ENCODE measurements at places on chromosomes 4 and X.

GRCh38 chr4:73021634-73022033 is 47.9 kb downstream of the COX18 start:
- DNase-seq = peak; percentile 52

DNA sequence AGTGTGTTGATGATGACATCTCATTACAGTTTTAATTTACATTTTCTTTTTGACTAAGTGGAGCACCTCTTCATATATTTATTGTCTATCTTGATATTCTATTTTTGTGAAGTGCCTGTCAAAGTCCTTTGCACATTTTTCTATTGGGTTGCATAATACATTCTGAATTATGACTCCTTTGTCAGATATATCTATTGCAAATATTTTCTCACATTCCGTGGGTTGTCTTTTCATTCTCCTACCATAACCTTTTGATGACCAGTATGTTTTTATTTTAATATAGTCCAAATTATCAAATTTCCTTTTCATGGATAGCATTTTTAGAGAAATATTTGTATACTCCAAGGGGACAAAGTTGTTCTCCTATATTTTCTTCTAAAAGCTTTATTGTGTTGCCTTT is 126.4 kb downstream of the PJA1 start:
- DNase-seq = no peak

DNA sequence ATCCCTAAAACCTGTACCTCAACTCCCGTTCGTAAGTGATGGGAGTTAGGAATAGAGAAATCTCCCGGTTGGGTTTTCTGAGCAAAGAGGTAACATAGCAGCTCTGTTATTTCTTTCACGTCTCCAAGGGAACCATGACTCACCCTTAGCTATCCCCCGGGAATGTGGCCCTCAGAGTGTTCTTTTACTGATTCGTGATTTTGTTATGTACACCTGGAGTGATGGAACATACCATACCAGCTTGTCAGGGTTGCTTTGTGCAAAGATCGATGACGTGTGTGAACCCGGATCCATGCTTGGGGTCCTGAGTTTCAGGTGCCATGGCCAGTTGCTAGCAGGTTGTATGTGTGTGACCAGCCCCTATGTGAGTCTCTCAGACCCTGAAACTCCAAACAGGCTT is 52.6 kb downstream of the HPRT1 start:
- peak; percentile 96 for DNase-seq

GRCh38 chrX:96693407-96693806 is 8.8 kb downstream of the DIAPH2 start:
- DNase-seq = no peak

- no peak for DNase-seq
Measured at GRCh38 chr4:180081072-180081471, 2162.1 kb upstream of the TENM3 start.

- DNase-seq = peak; percentile 75
Measured at GRCh38 chr4:40915318-40916217, 165.8 kb downstream of the NSUN7 start.

- DNase-seq = no peak
Measured at GRCh38 chr4:36872679-36873078, 371.9 kb upstream of the NWD2 start.
